SJSA1 (cell line): ENCODE measurements at places on chromosomes 6 and 20. TPM values are rescaled to one million over a fixed set of nuclear protein-coding genes. Genes with fewer than 3 reads are reported as not detected.
A peak's percentile ranks its signal among the peaks of the same experiment; 100 is the strongest.

GRCh38 chr6:72938104-72938503, 287.2 kb downstream of the KHDC1L start:
- no peaks in the 10 kb centered on the region for H3K27me3 ChIP-seq
- no peak for DNase-seq
- H3K36me3 ChIP-seq: no peaks in the 10 kb centered on the region
- H3K4me1 ChIP-seq: no peaks in the 10 kb centered on the region
- H3K4me3 ChIP-seq: no peak overlapping the region
- H3K27ac ChIP-seq: no peak overlapping the region

DNA sequence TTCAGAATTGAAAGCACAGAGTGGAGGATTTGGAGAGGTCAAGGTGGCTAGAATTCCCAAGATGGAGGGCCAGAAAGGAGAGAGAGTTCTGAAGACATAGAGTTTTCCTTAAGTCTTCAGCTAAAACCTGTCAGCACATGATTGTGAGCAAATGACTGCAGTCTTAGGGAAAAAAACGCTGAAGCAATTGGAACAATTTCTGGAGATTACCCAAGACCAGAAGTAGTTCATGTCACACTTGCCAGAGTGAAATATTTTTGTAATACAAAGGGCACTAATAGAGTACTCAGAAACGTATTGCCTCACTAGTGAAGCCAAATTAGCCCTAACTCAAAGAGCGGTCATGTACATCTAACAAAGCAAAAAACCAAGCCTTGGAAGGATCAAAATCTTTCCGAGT, 541.3 kb upstream of the MARCKS start:
- no peaks in the 10 kb centered on the region for H3K36me3 ChIP-seq
- H3K4me1 ChIP-seq: no peaks in the 10 kb centered on the region
- H3K4me3 ChIP-seq: no peak overlapping the region
- no peak overlapping the region for H3K27ac ChIP-seq
- DNase-seq: no peak

DNA sequence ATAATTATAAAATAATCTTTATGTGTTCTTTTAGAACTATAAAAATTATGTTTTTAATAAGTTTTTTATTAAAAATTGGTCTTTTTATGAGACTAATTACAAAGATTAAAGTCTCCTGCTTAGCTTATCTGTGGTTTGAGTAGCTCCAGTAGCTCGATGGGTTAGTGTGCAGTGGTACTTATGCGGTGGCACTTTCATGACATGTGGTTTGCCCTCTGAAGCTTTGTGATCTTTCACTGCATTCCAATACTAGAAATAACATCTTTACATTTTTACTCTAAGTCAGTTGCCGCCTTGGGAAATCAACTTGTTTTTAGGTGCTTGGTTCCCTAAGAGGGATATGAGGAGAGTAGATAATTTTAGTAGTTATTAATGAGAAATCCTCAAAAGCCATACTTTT, 699.5 kb upstream of the FLRT3 start:
- DNase-seq: no peak
- H3K27me3 ChIP-seq: no peaks in the 10 kb centered on the region
- no peaks in the 10 kb centered on the region for H3K4me1 ChIP-seq
- no peaks in the 10 kb centered on the region for H3K36me3 ChIP-seq
- no peak overlapping the region for H3K4me3 ChIP-seq

- H3K27me3 ChIP-seq: no peaks in the 10 kb centered on the region
- no peak for DNase-seq
- H3K36me3 ChIP-seq: no peaks in the 10 kb centered on the region
- H3K4me3 ChIP-seq: no peak overlapping the region
- no peaks in the 10 kb centered on the region for H3K4me1 ChIP-seq
These were observed 5.0 kb upstream of the OCSTAMP start for GRCh38 chr20:46555370-46555956.

DNA sequence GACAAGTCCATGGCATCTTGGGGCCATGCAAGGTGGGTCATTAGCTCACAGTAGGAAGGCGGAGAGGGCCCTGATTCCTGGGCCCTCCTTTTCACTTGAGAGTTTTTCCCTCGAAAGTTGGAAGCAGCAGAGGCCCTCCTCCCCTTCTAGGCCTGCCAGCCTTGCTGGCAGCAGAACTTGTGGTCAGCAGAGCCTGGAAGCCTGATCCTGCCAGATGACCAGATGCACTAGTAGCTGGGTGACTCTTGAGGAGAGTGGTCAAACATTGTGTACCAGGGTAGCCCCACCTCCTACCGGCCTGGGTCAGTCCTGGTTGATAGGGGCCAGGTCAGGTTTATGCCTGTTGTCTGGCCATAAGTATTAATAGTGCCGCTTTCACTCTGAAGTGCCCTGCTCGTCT, 3.8 kb upstream of the HMGA1 start:
- H3K4me3 ChIP-seq: no peak overlapping the region
- peaks cover 32% of the 10 kb centered on the region for H3K4me1 ChIP-seq
- DNase-seq: no peak
- H3K27ac ChIP-seq: no peak overlapping the region
- peaks cover 2% of the 10 kb centered on the region; the same call in 1 of the 2 replicates for H3K36me3 ChIP-seq
- no peaks in the 10 kb centered on the region for H3K27me3 ChIP-seq

DNA sequence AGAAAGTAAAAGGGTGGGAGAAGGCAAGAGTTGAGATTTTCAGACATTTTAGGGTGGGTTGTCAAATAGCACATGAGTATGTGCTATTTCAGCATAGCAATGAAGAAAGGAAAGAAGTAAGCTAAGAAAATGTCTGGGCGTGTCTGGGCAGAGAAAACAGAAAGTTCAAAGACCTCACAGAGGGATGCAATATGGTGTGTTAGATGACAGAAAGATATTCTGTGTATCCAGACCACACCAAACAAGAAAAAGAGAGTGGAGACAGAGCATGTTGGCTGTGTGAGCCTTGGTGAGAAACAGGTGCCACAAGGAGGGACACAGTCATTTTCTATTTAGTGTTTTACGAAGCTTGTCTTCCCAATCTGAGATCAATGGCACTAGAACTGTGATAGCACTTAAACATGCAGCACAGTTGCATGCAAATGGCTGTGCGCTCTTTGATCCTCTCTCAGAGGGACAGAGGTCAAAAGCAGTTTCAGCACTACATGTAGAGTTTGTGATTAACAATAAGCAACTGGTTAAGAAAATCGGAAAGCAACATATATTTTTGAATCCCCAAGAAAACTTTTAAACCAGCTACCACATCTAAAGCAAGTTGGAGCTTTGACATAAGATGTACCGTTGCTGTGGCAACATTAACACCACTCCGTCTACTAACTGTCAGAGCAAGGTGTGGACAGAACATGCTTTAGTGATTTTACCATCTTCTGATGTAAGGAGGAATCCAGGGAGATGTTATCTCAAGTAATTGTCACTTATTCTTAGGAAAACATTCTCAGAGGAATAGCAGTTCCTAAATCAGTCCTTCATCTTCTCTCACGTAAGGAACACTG, 515.5 kb upstream of the NOX3 start:
- H3K36me3 ChIP-seq: no peaks in the 10 kb centered on the region
- no peak overlapping the region for H3K4me3 ChIP-seq
- H3K4me1 ChIP-seq: no peaks in the 10 kb centered on the region
- no peak overlapping the region for H3K27ac ChIP-seq
- H3K27me3 ChIP-seq: no peaks in the 10 kb centered on the region

DNA sequence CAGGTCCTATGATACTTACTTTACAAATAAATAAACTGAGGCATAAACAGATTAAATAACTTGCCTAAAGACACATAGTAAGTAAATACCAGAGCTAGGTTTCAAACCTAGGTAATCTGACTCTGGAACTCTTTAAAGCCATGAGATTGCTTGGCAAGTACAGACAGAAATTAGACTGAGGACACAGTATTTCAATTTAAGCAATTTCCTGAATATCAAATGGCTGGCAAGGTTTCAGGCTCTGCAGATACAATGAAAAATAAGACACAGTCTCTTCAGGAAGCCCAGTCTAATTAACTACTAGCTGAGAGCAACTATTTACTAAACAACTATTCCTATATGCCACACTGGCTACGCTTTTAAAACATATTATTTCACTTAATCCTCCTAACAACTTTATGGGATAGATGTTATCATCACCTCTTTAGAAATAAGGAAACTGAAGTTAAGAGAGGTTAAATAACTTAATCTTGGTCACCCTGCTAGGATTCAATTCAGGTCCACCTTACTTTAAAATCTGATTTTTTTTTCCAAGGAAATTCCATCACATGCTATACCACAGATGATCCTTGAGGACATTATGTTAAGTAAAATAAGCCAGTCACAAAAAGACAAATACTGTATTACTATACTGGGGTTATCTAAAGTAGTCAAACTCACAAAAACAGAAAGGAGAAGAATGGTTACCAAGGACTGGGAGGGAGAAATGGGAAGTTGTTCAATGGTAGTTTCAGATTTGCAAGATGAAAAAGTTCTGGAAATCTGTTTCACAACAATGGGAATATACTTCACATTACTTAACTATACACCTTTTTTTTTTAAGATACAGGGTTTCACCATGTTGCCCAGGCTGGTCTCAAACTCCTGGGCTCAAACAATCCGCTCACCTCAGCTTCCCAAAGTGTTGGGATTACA, 4.1 kb downstream of the TRPC4AP start:
- no peaks in the 10 kb centered on the region for H3K27me3 ChIP-seq
- no peak overlapping the region for H3K4me3 ChIP-seq
- H3K36me3 ChIP-seq: peaks cover 27% of the 10 kb centered on the region
- H3K4me1 ChIP-seq: peaks cover 19% of the 10 kb centered on the region
- no peak overlapping the region for H3K27ac ChIP-seq

- no peaks in the 10 kb centered on the region for H3K36me3 ChIP-seq
- peak; percentile 8 for DNase-seq
- 0 out of 2 replicates have a peak, but pooled peaks cover 2% of the 10 kb centered on the region for H3K27me3 ChIP-seq
These were observed 193.6 kb upstream of the CST7 start for GRCh38 chr20:24755411-24755922.

- no peak for DNase-seq
- no peaks in the 10 kb centered on the region for H3K4me1 ChIP-seq
- H3K27ac ChIP-seq: no peak overlapping the region
- H3K4me3 ChIP-seq: no peak overlapping the region
- H3K36me3 ChIP-seq: no peaks in the 10 kb centered on the region
These were observed 30.1 kb downstream of the GLP1R start for GRCh38 chr6:39078695-39079094.

TTK gene
- 82.3 and 112 TPM in 2 replicates for total RNA-seq

DNAH8 gene
- not detected in 2 replicates for total RNA-seq

ZBTB46 gene
- 2.4 and 3.8 TPM in 2 replicates for total RNA-seq

ADGRF5 gene
- not detected in 2 replicates for total RNA-seq

DSP gene
- 0.08 TPM in 1 of 2 replicates, not detected in the other for total RNA-seq

SLC22A2 gene
- not detected in 2 replicates for total RNA-seq
